ENCODE measurements at places on chromosomes 1 and 21.

DNA sequence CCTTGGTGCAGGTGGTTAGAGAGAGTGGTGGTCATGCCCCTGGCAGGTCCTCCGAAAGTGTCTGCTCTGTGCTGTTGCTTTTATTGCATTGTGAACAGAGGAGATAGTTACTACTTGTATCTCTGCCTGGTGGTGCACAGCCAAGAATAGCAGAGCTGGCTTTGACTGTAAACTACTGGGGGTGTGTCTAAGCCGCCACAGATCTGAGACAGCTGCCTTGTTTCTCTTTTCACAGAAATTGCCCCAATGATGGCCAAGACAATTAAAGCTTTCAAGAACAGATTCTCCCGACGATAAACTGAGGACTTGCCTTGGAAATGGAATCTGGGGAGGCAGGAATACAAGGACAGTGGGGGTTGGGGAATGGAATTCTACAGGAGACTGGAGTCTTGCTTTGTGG, 16.0 kb downstream of the ELOA start:
- DNase-seq, result no peak

- peak; percentile 7 for DNase-seq
Measured at GRCh38 chr21:31580866-31581276, 78.6 kb upstream of the SOD1 start.

DNA sequence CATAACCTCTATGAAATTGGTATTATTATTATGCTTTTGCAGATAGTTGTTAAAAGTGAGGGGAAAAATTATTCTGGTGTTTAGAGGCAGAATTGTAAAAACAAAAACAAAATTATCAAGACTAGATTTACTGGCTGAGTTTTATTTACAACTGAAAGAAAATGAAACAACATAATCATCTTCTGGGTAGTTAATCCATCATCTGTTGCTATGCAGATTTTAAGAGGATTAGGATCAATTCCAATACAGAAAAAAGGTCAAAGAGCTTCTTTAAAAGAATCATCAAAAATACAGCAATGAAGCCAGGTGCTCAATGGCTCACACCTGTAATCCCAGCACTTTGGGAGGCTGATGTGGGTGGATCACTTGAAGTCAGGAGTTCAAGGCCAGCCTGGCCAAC, 8.3 kb downstream of the GOLT1A start:
- no peak for DNase-seq

DNA sequence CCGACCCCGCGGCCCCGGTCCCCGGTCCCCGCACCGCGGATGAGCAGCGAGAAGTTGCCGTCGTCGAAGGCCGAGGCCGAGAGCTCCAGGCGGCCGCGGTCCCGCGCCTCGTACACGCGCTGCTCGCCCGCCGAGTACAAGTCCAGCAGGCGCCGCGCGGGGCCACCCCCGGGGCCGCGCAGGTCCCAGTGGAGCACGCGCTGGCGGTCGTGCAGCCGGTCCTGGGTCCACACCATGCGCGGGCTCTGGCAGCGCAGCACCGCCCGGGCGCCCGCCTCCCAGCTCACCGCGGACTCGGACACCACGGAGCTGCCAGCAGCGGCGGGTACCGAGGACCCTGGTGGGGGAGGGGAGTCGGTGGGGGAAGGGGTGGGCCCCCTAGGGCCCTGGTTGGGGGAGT, 2.9 kb downstream of the MXRA8 start:
- DNase-seq, result no peak

DNA sequence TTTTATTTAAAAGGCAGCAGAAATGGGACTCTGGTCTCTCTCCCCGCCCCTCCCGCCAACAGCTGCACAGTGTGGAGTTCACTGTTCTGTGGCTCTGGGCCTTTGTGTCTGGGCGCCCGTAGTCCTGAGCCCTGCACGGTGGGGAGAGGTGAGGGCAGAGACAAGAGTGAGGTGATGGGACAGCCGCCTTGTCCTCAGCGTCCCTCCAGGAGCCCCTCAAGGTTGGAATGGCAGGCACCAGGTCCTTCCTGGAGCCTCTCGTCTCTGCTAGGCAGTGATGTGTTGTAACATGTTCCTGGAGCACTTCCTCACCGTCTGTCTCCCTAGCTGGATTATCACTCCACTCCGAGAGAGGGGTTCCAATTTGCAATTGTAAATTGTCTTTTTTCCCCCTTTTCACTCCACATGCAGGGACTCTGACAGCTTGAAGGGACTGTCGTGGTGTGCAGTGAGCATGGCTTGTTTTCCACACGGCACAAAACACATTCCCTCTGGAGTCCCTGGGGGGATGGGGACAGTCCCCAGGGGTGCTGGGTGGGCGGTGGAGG, 44.6 kb upstream of the C1orf174 start:
- DNase-seq, result no peak

DNA sequence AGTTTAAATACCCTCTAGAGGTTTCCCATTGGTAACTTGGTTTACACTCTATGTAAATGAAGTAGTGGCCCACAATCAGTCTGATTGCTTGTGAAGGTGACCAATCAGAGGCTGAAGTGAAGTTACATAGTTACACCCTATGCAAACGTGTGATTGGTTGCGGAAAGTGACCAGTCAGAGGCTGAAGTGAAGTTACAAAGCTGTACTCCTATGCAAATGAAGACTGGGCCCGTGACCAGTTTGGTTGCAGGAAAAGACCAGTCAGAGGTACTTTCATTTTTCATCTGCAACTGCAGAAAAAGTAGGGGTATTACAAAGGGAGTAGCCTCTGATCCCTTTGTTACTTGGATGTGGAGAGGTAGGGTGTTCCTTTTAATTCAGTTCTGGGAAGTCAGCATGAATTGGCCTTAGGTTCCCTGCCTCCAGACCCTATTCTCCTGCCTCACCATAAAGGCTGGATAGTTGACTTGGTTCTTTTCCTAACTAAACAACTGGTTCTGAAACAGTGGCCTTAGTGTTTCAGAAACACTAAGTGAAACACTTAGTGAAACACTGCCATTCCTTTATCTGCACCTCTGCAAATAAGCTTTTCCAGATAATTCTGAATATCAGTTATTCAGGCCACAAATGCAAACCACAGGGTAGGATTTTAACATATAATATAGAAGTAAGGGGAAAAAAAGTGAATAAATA, 39.3 kb downstream of the MAGI3 start:
- no peak for DNase-seq

- no peak for DNase-seq
Measured at GRCh38 chr1:73034271-73034670, 751.9 kb upstream of the NEGR1 start.

GRCh38 chr1:112509005-112509659, 367 bp downstream of the WNT2B start:
- no peak for DNase-seq

GRCh38 chr1:220300442-220301121, 28.3 kb upstream of the RAB3GAP2 start:
- DNase-seq, result peak; percentile 67

GRCh38 chr1:41319807-41320711, 41.2 kb upstream of the FOXO6 start:
- no peak for DNase-seq

DNA sequence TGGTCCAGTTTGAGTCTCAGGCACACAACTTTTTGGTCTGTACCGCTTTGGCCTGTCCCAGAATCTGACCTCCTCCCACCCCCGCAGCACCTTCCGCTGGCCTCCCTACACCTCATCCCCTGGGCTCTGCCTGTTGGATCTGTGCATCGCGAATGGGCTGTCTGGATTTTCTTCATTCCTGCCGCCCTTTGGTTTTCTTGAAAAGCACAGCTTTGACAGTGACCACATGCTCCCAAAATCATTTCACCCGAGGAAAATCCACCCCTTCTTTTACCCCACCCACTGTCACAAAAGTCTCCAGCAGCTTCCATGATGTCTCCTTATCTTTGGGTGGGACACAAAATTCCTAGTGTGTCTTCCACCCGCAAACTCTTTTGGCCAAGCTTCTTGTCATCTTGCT, 65.0 kb upstream of the SSX2IP start:
- no peak for DNase-seq

DNA sequence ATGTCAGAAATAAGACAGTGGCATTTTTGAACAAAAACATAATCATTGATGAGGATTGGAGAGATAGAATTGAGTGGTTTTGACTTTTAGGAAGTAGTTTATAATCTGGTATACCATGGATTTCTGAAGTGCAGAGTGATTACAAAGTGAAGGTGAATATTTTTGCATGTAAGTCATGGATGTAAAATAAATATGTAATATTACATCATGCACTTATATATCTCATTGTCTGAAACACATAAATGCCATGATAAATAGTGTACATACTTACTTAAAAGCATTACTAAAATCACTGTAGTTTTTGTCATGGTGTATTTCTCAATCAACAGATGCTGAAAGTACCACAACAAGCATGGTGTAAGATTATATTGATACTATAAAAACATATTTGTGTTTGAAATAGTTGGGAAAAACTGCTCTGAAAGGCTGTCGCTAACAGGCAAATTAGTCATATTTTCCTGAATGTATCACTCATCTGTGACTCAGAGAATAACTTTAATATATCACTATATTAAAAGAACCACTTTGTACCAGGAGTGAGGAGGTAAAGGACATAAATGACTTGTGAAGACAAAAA, 24.8 kb upstream of the RGS18 start:
- DNase-seq, result peak; percentile 11

DNA sequence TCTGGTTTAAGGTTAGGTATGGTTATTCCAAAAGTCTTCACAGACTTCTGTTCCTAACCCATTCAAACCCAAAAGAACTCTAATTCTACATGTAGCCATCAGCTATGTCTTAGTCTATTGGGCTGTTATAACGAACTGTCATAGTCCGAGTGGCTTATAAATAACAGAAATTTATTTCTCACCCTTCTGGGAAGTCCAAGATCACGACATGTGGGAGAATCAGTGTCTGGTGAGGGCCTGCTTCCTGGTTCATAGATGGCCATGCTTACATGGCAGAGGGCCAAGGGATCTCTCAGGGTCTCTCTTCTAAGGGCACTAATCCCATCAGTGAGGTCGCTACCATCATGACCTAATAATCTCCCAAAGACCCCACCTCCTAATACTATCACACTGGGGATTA, 103.0 kb upstream of the PPP2R5A start:
- DNase-seq, result no peak

DNA sequence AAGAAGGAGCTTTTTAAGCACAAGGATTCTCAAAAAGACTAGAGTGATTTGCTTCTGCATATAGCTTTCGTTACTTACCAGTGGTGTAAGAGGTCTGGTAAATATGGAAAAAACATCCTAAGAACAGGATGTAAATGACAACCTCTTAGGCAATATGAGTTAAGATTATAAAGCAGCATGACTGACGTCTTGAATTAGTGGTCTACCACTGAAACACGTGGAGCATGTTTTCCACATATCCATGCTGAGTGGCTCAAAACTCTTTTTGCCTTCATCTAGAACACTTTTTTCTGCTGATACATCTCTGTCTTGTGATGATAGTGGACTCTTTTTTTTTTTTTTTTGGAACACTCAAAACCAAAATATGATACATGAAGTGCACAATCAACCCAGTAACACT, 44.6 kb downstream of the RCAN1 start:
- DNase-seq, result no peak

DNA sequence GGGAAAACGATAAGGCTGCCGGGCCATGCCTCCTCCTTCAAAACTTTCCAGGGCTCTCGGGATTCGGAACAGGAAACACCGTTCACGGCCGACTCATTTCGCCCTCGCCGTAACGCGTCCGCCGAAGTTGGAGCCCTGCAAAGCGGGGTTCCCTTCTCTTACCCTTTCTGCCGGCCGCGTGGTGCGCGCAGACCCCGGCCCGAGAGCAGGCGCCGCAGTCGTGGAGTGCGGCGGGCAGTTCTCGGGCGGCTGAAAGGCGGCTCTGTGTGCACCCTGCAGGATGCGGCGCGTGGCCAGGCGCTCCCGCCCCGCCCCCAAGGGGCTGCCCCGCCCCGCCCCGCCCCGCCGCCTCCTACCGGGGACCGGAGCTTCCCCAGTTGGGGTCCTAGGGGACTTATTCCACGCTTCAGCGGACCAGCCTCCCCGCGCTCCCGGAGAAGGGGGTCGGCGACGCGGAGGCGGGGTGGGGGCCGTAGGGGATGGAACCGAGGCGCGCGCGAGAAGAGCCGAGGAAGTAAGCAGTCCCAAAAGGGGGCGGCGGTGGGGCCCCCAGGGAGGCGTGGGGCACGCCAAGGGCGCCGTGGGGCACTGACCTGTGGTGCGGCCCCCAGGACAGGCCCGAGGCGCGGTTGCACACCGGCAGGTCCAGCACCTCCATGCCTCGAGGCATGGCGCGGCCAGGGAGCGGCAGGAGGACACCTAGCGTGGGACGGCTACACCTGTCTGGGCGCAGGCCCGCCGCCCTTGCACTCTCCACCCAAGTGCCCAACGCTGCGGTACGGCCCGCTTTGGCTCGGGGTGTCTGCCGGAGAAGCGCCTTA, at the start of gene MCOLN2:
MCOLN2 (minus strand) TSS at position 268 of the 821 bp plus-strand sequence; CDS start at position 27, 241 bp downstream.
- no peak for DNase-seq

- DNase-seq, result no peak
Measured at GRCh38 chr21:35361988-35362387, 312.9 kb upstream of the RUNX1 start.
